ENCODE measurements at places on chromosomes 5 and 9.

- no peak for DNase-seq
These were observed 558.5 kb upstream of the ZNF462 start for GRCh38 chr9:106304401-106304920.

DNA sequence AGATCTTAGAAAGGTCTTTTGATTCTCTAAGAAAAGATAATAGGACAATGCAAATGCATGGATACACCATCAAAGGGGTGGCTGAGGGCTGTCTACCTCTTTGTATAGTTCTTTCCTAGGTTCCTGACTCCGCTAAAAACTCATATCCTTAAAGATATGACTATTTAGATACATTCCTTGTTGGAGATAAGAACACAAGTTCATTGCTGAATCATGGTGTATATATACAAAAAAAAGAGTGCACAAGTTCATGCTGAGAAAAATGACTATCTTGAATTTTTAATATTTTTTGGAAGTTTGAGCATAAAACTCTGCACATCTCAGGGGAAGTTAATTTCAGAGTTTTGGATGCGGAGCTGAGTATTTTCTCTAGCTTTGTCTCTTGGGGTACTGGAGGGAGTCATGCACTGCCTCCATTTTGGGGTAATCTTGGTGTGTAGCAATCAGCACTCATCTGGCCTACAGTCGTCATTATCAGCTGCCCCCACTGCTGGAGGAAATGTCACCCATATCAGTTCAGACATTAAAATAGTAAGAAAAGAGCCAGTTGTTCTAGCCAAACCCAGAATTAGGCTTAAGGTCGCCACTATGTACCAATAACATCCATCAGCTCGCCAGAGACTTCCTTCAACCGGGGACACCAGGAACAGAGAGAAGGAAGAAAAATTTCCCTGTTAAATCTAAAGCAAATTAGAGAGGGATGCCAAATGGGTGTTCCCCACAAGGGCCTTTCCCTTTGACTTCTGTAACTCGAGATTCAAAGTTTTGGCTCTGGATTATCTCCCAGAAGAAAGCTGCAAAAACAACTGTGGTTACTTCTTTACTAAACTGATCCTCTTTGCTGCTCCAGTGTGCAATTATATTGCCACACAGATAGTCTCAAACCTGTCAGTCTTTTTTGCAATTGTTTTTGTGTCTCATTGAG is 49.0 kb downstream of the PTTG1 start:
- no peak for DNase-seq

GRCh38 chr5:157366741-157367674 is 93.0 kb upstream of the NIPAL4 start:
- no peak for DNase-seq

DNA sequence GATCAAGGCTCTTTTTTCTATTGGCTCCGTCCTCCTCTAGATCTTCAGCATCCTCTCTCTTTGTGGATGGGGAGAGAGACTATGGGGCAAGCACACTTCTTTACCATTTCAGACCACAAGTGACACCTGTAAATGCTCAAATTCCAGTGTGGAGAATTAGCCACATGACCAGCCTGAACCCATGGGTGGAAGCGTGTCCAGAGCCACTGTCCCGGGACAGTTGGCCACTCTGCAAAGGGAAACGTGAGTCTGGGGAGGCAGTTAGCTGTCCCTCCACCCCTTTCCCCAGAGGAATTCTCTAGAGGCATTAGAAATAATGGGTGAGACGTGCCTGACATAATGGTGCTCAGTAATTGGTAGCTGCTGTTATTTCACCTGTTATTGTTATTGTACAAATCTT is 40.9 kb downstream of the AMBP start:
- no peak for DNase-seq

DNA sequence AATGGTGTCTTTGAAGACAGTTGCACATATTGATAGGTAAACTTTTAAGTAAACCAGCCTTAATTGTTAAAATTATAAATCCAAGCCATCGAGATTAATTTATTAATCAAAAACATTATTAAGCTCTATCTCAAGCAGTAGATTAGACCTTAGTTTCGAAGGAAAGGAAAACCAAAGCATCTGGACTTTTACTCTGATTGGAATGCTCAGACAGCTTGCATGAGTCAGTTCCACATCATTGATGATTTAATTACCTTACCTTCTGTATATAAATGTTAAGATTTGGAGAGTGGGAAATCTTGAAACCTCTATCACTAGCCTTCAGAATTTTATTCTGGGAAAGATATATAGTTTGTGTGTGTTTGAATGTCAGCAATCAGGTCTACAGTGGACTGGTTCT is 23.9 kb downstream of the DCP2 start:
- no peak for DNase-seq

DNA sequence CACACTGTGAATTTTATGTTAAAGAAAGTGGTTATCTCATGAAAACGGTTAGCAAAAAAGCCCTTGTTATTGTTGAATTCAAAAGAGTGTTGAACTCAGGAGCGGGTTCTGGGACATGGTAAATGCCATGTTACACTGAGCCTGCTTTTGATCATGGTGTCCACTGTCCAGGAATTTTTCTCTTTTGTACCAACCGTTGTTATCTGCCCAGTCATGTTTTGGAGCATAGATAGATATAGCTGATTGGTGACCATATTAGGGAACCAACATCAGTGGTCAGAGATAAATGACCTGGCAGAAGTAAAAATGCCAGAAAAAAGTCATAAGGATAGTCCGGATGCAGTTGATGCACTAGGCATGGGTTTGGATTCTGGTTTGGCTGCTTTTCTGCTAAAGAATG is 29.3 kb downstream of the DOCK2 start:
- no peak for DNase-seq

DNA sequence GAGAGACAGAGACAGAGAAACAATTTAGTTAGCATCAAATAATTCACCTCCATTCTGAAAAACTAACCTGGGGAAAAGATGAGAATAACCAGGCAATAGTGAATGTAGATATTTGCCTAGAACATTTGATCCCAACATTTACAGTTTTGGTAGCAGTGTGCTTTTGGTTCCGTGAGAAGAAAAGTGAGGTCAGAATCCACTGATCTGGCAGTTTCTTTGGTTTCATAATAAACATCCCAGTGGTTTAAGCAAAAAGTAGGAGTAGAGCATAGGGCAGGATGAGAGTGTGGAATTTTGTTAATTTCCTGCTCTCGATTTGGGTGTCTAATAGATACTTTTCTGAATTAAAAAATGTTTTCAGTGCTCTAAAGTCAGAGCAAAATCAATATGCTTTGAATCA is 887.0 kb downstream of the NR2F1-AS1 start:
- DNase-seq = no peak

- no peak for DNase-seq
These were observed 55.4 kb upstream of the MIER3 start for GRCh38 chr5:57007344-57007743.

DNA sequence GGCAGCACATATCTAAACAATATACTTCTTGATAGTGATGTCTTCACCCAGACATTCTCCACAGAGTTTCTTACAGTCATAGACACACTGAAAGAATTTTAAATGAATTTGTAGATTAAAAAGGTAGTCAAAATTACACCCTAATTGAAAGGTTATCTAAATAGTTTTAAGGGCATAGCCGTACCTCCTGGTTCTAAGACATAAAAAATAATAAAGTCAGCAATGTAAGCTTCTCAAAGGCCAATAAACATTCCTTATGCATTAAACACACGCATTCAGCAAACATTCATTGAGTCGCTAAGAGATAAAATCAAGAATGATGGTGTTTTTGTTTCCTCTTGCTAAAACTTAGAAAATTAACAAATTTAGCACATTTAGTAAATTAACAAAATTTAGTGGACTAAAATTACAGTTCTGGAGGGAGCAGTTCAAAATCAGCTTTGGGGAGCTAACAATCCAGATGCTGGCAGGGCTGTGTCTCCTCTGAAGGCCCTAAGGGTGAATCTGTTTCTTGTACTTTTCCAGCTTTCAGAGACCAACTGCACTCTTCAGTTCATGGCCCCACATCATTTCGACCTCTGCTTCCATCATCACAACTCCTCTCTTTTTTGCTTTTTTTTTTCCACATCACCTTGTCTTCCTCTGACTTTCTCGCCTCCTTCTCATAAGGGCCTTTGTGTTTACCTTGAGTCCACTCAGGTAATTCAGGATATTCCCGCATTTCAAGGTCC is 516.5 kb downstream of the DNAH5 start:
- no peak for DNase-seq

- no peak for DNase-seq
These were observed 23.2 kb downstream of the TGFBR1 start for GRCh38 chr9:99128133-99128406.

GRCh38 chr5:148776780-148777179 is 49.6 kb upstream of the ADRB2 start:
- peak; percentile 39 for DNase-seq

DNA sequence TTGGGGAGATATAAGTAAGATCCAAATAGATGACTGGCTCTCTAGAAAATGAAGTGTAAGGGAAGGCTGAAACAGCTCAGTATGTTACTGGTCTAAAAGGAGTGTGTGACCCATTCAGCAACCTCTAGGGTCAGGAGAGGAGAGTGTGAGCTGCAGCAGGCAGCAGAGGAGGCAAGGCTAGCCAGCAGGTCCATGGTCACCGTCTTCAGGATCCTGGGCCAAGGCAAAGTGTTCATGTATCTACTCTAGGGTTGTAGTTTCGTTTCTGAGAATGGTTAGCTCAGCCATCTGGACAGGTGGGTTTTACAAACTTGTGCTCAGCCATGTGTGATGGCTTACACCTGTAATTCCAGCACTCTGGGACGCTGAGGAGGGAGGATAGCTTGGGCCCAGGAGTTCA is 13.7 kb downstream of the MYO10 start:
- no peak for DNase-seq

DNA sequence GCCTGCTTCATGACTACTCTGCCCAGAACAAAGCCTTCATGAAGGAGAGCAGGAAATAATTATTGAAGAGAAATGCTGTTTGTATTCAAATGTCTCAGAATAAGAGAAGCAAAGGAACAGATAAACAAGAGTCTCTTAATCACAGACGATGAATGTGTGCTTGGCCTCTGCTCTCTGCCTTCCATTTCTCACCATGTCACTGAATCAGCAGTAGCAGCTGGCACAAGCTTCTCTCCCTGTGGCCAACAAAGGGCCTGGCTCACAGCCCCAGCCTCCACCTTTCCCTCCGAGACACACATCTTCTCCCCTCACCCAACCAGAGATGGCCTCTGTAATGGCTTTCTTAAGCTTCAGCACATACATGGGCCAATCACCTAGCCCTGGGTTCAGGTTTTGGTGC is 128.1 kb upstream of the SLIT3 start:
- no peak for DNase-seq

DNA sequence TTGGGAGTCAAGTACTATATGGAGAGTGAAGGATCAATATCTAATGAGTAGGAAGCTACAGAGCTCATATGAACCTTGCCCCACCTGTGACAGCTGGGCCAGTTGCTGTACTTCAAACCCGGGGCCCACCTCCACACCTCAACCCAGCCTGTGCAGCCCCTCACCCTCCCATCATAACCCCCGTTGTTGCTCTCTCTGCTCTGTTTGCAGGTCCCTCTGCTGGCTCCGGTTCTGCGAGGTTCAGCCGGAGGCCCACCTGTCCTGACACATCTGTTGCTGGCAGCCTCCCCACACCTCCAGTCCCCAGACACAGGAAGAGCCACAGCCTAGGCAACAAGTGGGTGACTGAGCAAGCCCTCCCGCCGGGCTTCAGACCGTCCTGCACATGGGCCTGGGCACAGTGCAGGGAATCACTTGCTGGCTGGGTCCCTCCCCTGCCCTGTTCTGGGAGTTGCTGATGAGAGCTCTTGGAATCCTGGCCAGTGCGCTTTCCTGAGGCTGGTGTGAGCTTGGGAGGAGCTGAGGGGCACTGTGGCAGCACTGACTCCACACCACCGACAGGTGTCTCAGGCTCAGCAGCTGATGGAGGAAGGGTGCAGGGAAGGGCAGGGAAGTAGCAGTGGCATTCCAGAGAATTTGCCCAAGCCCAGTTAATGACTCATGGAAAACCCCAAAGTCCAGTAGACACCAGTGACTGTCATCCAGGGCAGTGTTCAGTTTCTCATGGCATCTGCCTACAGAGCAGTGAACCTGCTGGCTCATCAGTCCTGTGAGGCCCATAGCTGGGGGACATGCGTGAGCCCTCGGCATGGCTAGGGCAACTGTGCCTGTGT is 69.5 kb upstream of the GARNL3 start:
- no peak for DNase-seq

GRCh38 chr9:81083854-81084512 is 605.4 kb downstream of the TLE1 start:
- DNase-seq = no peak

GRCh38 chr9:80615964-80616363 is 1044.2 kb downstream of the TLE4 start:
- no peak for DNase-seq

DNA sequence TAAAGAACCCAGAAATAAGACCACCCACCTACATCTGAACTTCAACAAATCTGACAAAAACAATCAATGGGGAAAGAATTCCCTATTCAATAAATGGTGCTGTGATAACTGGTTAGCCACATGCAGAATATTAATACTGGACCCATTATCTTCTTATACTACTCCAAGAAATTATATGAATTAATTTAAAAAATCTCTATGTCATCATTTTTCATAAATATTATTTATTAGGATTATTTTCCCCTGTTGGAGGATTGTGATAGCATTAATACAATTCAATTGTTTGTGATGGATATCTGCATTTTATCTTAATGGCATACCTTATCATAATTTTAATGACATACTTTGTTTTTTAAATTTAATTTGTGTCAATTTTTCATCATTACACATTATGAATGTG is 682.2 kb upstream of the CTNND2 start:
- DNase-seq = no peak

DNA sequence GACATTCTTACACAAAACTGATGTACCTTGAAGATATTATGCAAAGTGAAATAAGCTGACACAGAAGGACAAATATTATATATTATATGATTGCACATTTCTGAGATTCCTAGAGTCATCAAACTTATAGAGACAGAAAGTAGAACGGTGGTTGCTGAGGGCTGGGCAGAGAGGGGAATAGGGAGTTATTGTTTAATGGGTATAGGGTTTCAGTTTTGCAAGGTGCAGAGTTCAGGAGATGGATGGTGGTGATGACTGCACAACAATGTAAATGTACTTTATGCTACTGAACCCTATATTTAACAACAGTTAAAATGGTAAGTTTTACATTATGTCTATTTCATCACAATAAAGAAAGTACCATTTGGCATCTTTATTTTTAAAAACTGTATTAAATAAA is 315.8 kb upstream of the POU5F2 start:
- no peak for DNase-seq

- DNase-seq = no peak
These were observed 346.4 kb upstream of the RIOK2 start for GRCh38 chr5:97529354-97529985.

- DNase-seq = no peak
These were observed 536 bp upstream of the SLC6A7 start for GRCh38 chr5:150189326-150189725.

GRCh38 chr5:158465086-158465972 is 606.4 kb upstream of the CLINT1 start:
- DNase-seq = no peak

- DNase-seq = peak; percentile 66
These were observed 26.2 kb downstream of the TERT start for GRCh38 chr5:1268666-1269065.
